Fibroblast of skin of scalp (primary cell): ENCODE measurements at places on chromosomes 3 and 15.

GRCh38 chr15:56933410-56933809 lies 15.0 kb downstream of the TCF12 start:
- no peak for DNase-seq

DNA sequence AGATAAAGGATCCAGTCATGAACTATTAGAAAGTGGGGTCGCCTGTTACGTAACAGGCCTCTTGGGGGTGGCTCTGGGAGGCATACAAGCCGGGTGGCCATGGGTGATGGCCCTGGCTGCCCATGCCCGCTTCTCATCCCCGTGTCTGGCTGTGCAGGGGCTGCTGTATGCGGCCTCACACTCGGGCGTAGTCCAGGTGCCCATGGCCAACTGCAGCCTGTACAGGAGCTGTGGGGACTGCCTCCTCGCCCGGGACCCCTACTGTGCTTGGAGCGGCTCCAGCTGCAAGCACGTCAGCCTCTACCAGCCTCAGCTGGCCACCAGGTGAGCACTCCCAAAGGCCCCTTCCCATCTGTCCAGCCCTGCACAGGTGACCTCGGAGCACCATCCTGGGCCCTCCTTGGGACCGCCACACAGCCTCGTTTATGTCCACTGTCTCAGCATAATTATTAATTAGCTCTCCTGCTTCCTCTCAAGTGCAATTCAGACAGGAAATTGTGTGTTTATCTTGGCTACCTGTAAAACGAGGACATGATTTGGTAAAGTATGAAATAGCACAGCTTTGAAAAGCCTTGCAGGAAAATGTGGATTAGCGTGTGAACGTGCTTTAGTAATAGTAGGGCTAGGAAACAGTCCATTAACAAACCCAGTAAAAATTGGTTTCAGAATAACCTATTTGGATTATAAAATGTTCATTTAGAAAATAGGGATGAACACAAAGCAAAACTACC lies 8.1 kb downstream of the CIB1 start:
- no peak for DNase-seq

GRCh38 chr3:119809249-119810017 lies 27.5 kb downstream of the NR1I2 start:
- DNase-seq: no peak

- DNase-seq: no peak
Observed at GRCh38 chr15:63990454-63990853, 55.8 kb downstream of the DAPK2 start.

- DNase-seq: peak; percentile 67
Observed at GRCh38 chr15:55526559-55527036, 18.6 kb upstream of the DNAAF4 start.

- no peak for DNase-seq
Observed at GRCh38 chr15:90367576-90367975, 15.5 kb downstream of the ZNF774 start.

DNA sequence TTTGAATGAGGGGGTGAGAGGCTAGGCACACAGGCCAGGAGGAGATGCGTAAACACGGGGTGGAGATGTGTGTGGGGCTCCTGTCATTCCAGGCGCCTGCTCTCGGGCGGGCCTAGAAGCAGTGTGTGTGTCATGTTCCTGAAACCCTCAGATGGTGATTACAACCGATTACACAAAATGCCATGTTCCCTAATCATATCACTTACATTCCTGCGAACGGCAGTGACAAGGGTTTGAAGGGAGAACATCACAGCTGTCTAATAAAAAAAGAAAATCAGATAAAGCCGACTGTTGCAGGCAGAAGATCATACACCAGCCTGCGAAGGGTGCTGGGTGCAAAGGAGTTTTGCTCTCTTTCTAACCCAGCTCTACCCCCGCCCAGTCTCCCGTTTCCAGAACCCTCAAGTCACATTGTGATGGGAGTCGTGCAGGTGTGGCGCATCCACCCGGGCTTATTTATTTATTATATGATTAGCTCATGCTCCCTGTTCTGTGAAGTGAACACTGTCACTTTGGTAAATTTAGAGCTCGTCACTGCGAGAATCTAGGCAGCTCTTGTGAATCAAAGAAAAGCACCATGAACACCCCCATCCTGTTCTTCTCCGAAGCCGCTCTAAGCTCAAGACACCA lies 140.3 kb downstream of the NR2F2 start:
- no peak for DNase-seq

GRCh38 chr15:70494852-70495571 lies 268.3 kb downstream of the UACA start:
- peak; percentile 95 for DNase-seq

GRCh38 chr3:128217702-128218547 lies 64.6 kb downstream of the EEFSEC start:
- peak; percentile 62 for DNase-seq

DNA sequence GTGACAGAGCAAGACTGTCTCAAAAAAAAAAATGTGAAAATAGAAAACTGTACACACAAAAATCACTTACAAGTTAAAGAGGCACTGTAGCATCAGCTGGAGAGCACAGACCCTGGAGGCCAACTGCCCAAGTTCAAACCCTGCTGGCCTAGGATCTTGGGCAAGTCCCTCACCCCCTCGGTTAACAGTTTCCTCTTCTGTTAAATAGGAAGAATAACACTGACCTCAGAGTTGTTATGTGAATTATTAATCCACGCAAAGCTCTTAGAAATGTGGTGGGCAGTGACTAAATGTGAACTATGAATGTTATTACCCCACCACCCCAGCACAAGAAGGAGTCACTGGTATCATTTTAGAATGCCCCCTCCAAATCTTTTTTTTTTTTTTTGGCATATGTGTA lies 11.2 kb downstream of the CIB1 start:
- no peak for DNase-seq

GRCh38 chr15:45795440-45796069 lies 160.7 kb downstream of the SQOR start:
- peak; percentile 2 for DNase-seq

- DNase-seq: peak; percentile 74
Observed at GRCh38 chr3:11379824-11380701, 107.9 kb downstream of the ATG7 start.

- DNase-seq: no peak
Observed at GRCh38 chr3:177322881-177323280, 125.6 kb upstream of the TBL1XR1 start.

GRCh38 chr3:170692720-170693119 lies 106.8 kb upstream of the SLC7A14 start:
- peak; percentile 10 for DNase-seq

DNA sequence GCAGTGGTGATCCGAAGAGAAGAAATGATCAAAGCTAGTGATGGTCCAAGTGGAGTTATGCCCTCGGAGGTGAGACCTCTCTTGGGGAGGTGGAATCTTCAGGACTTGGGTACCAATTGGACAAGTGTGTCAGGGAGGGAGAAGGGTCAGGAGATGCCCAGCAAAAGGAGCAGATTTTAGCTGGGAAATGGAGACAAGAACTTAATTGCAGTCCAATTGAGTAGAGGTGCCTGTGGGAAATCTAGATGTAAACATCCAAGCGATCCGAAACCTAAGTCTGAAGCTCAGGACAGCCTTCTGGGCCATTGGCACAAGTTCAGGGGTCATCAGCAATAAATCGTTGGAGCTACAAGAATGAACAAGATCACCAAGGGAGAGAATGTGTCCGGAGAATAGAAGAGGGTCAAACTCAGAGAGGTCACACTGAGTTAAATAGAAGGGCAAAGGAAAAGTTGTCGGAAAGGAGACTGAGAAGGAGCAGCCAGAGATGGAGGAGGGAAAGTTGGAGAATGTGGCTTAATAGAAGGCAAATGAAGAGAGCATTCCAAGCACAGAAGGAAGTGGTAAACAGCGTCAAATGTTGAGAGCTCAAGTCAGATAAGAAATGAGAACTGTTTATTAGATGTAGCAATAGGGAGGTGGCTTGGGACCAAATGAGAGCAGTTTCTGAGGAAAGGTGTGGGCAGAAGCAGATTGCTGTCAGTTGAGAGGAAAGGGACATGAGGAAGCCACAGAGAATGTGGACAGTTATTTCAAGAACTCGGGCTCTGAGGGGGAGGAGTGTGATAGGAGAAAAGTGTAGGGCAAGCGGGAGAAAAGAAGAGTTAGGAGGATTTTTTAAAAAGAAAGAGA lies 64.2 kb upstream of the FNDC3B start:
- peak; percentile 66 for DNase-seq

DNA sequence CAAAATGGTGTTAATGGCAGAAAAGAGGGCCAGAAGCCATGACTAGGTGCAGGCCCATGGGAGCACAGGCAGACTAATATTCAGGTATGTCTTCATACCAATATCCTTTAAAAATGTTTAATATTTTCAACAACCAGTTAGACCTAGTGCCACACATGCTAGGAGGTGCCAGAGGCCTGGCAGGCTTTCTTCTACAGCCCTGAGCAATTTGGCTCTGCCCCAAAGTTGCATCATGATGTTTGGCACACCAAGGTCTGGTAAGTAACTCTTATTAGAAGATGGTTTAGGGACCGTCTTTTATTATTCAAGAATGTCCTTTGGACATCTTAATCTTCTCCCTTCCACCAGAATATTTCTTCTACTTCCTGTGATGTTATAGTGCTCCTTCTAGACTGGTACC lies 34.8 kb downstream of the MITF start:
- DNase-seq: no peak

DNA sequence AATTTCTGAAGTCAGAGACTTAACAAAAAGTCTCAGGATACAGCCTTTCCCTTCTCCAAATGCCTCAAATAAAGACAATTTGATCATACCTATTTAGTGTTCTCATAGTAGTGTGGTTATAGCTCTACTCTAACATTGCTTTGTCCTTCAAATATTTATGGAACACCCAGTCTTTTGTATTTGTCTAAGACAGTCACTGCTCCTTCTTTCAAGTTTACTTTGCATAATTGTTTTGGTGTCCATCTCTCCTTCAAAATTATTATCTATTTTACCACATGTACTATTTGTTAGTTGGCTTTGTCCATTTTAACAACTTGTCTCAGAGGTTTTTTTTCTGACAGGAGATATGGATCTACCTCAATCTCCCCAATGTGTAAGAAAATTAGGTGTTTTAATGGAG lies 118.8 kb downstream of the UNC13C start:
- no peak for DNase-seq

- peak; percentile 81 for DNase-seq
Observed at GRCh38 chr3:186901135-186901734, 29.1 kb upstream of the ST6GAL1 start.

GRCh38 chr3:31699309-31699953 lies 166.7 kb downstream of the STT3B start:
- no peak for DNase-seq

DNA sequence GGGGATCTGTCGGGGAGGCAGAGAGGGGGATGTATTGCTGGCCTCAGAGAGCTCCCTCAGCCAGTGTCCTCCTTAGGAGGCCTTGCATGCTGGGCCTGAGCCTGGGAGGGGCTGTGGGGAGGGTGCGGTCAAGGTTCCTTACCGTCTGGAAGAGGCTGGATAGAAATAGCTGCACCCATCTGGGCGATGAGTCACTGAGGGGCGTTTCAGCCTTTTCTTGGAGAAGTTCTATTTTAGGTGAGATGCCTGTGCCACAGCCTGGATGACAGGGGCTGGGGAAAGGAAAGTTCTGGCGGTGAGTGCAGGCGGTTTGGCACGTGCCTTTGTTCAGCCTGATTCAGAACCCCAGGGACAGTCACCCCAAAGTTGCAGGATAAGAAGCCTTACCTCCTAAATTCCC lies 35.7 kb upstream of the APEH start:
- peak; percentile 68 for DNase-seq

DNA sequence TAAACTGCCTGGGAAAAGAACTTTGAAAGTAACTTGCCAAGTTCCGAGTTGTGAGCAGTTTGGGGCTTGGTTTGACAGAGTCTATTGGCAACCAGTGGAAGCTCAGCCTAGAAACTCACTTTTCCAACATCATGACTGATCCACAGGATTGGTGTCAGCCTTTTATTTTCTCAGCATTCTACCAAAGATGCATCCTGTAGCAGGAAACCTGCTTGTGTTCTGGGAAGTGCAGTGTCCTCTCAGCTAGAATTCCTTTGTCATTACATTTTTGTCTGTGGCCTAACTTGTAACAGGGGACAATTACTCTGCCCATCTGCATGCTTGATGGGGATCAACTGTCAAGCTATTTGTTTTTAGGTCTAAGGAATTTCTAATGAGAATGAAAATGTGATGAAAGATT lies 116.7 kb upstream of the LMOD3 start:
- peak; percentile 8 for DNase-seq

DNA sequence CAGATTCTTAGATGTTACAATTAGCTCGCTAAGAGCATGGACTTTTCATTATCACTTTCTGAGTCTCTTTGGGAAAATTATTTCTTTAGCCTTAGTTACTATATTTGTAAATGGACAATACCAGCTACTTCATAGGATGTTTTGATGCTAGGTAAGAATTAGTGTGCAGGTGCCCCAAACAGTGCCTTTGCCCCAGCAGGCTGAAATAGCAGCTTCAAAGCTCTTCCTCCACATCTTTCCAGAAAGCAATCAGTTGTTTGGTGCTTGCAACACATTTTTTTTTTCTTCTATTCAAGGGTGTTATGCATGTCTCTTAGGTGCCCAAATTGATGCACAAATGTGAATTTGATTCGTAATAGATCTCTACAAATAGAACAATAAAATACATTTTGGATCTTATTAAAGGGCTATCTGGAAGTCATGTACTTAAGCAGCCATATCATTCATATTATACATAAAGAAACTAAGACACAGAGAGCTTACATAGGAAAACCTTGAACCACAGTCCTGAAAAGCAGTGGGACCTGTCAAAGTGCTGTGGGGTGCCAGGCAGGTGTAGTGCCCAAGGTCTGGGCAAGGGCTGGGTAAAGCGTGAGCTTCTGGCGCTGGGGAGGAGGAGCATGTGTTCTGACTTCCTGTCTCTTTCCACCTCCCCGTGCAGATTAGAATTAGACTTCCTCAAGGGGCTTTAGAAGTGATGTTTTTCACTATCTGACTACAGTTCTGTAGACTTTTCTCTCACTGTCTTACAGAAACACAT lies 62.9 kb downstream of the FNDC3B start:
- no peak for DNase-seq

- DNase-seq: no peak
Observed at GRCh38 chr3:62589078-62589477, 215.7 kb upstream of the FEZF2 start.

GRCh38 chr3:196336319-196337145 lies 1.7 kb downstream of the TM4SF19 start:
- DNase-seq: peak; percentile 31

GRCh38 chr3:190618330-190619030 lies 104.6 kb downstream of the IL1RAP start:
- DNase-seq: no peak

GRCh38 chr3:197874064-197874463 lies 75.9 kb upstream of the RPL35A start:
- no peak for DNase-seq

GRCh38 chr3:126197854-126198584 lies 17.6 kb upstream of the ALDH1L1 start:
- DNase-seq: peak; percentile 61

GRCh38 chr3:33153782-33154181 lies 40.0 kb downstream of the CRTAP start:
- DNase-seq: no peak

DNA sequence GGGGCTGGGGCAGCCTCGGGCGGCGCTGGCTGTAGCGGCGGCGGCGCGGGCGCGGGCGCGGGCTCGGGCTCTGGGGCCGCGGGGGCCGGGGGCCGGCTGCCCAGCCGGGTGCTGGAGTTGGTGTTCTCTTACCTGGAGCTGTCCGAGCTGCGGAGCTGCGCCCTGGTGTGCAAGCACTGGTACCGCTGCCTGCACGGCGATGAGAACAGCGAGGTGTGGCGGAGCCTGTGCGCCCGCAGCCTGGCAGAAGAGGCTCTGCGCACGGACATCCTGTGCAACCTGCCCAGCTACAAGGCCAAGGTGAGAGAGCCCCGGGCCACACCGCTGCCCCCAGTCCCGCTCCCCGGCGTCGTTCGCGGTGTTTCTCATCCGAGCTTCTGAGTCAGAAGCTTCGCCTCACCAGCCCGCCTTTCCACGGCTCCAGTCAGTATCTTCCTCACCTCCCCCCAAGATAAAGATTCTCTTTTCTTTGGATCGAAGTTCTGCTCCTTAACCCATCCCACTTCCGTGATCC lies 600 bp downstream of the FBXO45 start:
- DNase-seq: peak; percentile 8
